Activated CD8-positive, alpha-beta T cell treated with anti-CD3 and anti-CD28 coated beads for 36 hours (primary cell): ENCODE measurements at places on chromosomes 3 and 15. TPM values are rescaled to one million over a fixed set of nuclear protein-coding genes. Genes with fewer than 3 reads are reported as not detected.

GRCh38 chr15:77607111-77607893 lies 25.4 kb downstream of the LINGO1 start:
- DNase-seq: no peak

DNA sequence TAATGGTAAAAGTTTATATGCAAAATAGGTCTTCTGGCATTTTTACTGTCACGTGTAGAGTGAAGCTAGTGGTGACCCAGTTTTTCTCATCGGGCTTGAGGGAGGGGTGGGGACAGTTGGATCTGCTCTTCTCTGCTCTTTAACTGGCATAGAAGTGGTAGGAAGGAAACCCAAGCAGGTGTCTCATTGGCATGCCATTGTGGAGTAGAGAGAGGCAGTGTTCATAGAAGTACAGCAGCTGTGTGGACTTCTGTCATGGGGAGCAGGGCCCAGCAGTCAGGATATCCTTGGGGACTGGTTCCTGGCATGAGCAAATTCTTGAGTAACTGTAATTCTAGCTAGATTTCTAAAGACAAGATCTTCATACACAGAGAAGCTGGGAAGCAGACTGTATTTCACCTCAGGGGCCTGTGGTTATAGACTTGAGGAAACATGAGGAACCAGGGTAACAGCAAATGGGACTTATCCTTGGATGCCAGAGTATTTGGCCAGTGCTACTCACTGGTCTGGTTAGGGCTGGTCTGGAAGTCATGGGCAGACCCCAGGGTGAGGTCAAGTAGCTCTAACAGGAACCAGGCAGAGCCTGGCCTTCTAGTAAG lies 42.9 kb downstream of the CDIN1 start:
- no peak for DNase-seq

GRCh38 chr3:108117241-108117775 lies 26.5 kb upstream of the CD47 start:
- DNase-seq: peak; percentile 24

DNA sequence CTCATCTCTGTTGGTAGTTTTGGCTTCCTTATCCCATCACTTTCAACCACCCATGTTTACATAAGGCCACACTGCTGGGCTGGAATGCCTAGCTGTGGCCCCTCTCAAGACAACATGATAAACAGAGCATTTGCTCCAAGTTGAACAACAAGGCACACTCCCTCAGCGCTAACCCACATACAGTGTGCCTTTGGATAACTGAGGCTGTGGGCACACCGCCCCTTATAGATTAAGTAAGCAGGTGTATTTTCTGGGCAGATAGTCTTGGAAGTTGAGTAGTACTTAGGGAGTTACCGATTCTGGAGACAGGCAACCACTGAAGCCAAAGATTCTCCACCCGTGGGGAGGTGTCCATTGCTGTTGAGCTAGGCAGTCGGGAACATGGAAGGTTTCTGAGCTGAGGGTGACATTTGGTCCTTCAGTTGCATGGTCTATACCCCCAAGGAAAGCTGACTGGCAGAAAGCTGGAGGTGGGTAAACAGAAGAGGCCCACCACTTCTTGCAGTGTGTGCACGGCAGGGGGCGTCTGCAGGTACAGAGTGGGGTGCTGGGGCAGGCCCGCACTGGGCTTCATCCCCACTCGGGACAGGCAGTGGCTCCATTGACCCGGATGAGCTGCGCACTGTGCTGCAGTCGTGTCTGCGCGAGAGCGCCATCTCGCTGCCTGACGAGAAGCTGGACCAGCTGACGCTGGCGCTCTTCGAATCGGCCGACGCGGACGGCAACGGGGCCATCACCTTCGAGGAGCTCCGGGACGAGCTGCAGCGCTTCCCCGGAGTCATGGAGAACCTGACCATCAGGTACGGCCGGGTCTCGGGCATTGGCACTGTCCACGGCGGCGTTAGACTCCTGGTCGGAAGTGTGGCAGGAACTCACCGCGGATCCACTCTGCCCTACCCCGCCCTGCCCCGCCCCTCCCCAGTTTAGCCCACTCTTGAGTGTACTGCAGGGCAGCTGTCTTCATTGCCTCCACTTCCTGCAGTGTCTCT lies 16.8 kb downstream of the NOX5 start:
- DNase-seq: peak; percentile 58

GRCh38 chr3:73808862-73809509 lies 184.2 kb upstream of the PDZRN3 start:
- DNase-seq: no peak

DNA sequence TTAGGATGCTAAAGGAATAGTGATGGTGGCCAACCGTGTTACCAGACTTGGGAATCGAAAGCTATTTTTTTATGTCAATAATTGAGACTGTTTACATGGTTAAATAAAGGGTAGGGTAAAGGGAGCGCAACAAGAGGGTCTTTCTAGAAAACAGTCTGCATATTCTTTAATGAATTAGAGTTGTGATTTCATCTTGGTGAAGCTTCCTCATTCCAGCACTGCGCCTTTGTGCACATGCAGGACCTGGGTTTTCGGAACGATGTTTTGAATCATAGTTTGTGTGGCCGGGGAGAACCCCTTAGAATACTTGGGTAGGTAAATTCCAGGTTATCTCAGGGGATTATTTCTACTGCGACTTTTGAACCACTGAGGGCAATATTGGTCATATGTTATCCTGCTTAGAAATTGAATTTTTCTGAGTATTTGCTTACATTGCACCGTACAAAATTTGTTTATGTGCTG lies 1.3 kb downstream of the PIK3CA start:
- peak; percentile 70 for DNase-seq

GRCh38 chr3:3165241-3165640 lies 14.2 kb downstream of the CRBN start:
- DNase-seq: no peak

- peak; percentile 21 for DNase-seq
Observed at GRCh38 chr3:122101646-122102045, 46.5 kb downstream of the CD86 start.

DNA sequence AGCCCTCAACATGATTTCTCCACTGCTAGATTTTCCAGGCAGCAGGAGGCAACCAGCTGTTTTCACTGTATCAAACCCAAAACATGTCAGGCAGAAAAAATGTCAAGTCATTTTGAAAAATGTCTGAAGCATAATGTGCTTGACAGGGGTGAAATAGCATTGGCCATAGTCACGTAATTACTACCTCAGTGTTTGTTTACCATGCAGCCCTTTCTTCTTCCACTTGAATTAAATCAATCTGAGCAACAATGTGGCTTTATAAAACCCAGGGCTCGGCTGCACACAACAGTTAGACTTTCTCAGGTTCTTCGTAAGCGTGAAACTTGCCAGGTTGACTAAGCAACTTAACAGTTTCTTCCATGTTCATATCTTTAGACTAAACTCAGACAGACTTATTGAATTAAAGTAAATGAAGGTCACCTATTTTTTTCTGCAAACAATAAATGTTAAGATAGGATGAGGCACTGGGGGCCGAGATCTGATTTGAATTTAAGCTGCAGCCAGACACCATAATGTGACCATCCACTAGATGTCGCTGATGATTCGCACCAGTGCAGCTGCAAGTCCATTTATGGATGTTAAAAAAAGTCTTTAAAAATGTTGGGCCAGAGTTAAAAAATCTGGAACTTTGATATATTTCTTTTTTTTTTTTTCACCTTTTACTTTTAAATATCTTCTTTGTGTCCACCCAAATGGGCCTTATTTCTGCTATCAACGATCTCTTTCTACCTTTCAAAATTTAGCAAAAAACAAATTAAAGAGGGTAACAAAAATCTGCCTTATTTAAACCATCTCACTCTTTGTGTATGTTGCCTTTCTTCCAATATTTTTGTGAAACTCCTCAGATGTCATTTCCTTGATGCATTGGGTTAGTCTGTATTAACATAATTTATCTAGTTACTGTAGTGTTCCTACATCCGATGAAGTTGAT lies 305.9 kb downstream of the CACNA2D3 start:
- DNase-seq: peak; percentile 58

DNA sequence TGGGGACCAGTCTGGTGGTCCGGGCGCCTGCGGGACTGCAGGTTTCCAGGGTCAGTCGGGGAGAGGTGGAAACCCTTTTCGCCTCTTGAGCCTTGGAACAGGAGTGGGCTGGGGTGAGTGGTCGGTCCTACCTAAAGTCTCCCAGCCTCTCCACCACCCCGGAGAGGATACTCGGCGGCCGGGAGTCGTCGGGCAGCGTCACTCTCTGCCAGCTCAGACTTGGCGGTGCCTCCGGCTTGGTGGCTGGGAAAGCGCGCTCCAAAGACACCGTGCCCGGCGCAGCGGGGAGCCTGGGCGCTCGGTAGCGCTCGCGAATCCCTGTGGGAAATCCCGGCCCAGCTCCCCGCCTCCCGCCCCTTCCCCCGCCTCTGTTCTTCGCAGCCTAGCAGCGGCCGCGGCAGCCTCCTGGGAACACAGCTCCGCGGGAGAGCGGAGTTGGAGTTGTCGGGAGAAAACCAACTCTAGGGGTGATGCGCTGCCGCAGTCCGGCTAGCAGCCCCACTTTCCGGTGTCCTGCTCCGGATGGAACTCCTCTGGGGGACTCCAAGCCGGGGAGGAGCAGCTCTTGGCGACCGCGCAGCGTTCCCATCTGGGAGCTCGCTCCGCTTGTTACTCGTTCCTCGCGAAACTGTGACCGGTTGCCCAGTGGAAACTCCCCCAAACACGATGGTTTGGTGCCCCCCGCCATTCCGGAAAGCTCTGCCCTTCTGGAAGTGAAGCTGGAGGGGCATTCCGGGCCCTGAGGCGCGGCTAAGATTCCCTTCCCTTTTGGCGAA lies 1.4 kb downstream of the EPHB1 start:
- no peak for DNase-seq

DNA sequence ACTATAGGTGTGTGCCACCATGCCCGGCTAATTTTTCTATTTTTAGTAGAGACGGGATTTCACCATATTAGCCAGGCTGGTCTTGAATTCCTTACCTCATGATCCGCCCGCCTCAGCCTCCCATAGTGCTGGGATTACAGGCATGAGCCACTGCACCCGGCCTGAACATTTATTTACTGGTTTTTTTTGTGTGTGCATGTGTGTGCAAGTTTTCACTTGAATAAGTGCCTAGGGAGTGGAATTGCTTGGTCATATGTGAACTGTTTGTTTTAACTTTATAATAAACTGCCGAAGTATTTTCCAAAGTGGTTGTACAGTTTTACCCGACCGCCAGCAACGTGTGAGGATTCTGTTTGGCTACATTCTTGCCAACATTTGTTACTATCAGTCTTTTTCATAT lies 14.1 kb downstream of the BBS4 start:
- DNase-seq: no peak

DNA sequence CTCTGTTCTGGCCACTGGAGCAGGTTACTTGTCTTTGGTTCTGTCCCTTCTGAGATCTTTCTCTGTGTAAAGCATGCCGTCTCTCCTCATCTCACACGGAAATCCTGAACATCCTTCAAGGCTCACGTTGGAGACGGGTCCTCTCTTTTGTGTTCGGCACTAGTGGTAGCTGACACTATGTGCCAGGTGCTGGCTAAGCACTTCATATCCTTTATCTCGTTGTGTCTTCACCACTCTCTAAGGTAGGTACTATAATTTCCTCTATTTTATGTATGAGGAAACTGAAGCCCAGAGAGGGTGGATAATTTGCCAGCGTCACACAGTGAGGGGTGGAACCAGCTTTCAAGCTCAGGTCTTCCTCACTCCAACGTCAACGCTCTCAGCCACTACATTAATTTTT lies 1.2 kb downstream of the IFT122 start:
- DNase-seq: no peak

DNA sequence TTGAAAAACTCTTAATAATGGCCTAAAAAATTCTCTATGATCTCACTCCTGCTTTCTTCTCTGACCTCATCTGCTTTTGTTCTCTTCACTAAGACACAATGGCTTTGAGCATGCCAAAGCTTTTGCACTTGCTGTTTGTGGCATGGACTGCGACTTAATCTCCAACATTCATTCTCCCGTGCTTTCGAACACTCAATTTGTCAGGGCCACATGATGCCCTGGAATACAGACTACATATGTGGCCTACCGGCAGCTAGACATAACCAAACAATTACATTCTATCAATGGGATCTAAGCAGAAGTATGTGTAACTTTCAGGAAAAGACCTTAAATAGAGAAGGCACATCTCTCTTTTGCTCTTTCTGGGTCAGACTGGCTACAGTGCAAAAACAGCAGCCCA lies 506.5 kb downstream of the MAGI1 start:
- DNase-seq: no peak

DNA sequence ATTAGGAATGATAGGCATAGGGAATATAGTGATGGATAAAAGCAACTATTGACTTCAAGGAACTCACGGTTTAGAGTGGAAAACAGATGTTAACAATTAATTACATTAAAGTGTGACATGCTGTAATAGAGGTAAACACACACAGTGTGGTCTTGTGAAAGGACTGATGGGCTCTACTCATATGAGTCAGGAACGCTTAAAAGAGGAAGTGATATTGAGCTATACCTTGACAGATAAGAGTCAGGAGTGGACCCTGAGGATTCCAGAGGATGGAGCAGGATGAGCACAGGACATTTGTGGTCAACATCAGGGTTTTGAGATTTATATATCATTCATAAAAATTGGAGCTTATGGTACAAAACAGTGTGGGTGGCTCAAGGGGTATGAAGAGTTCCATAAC lies 11.0 kb downstream of the EXOG start:
- DNase-seq: no peak

DNA sequence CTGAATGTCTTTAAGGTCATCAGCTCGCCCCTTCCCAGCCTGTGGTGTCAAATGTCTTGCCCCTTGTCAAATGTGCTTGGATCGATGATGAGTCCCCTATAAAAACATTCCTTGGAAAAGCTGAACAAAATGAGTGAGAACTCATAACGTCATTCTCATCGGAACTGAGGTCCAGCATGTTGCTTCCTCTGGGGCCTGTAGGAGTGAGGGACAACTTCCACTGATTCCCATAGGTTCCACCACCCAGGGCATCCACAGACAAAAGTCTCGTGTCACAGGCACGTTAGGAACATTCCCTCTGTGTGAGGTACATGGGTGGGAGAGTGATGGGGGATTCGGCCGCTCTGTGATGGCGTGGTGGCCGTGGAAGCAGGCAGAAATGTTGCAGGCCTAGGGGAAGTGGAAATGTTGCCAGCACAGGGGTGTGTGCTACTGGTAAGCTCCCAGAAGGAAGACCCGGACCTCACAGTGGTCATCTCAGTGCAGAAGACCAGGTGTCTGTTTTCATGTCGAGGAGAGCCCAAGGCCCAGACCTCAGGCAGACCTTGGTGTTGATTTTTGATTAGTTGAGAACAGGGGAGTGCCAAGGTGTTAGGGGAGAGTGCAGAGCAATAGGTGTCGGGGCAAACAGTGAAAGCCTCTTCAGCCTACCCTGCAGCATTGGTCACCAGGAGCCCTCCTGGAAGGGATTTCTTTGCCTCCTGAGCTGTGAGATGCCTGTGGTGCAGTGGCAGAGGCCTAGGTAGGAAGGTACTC lies 96.8 kb downstream of the SNRPN start:
- DNase-seq: no peak

GRCh38 chr3:29686889-29687592 lies 406.2 kb downstream of the RBMS3 start:
- no peak for DNase-seq

- DNase-seq: no peak
Observed at GRCh38 chr3:155428563-155428962, 135.1 kb upstream of the STRIT1 start.

Gene PATL2
- 16.1 TPM for total RNA-seq

Gene BNC1
- not detected for total RNA-seq

Gene STRIT1
- not detected for total RNA-seq

Gene ROBO2
- not detected for total RNA-seq

Gene ACAP2
- total RNA-seq: 55.7 TPM
